ENCODE measurements at places on chromosomes 5 and 9.

GRCh38 chr5:19605846-19606407, 382.1 kb downstream of the CDH18 start:
- DNase-seq = no peak

DNA sequence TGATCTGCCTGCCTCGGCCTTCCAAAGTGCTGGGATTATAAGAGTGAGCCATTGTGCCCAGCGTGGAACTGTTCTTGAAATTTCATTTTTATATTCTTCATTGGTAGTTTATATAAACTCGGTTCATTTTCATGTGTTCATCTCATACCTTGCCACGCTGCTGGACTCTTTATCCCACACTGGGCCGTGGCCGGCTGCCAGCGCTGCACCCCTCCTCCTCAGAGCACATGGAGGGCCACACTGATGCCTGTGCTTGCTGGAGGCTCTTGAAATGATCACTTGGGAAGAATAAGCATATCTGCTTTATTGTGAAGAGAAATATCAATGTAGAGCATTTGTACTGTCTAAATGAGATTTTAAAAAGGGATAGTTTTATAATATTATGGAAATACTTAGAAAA, 69.5 kb downstream of the EHMT1 start:
- no peak for DNase-seq

GRCh38 chr9:70488793-70489105, 74.3 kb upstream of the KLF9 start:
- no peak for DNase-seq

DNA sequence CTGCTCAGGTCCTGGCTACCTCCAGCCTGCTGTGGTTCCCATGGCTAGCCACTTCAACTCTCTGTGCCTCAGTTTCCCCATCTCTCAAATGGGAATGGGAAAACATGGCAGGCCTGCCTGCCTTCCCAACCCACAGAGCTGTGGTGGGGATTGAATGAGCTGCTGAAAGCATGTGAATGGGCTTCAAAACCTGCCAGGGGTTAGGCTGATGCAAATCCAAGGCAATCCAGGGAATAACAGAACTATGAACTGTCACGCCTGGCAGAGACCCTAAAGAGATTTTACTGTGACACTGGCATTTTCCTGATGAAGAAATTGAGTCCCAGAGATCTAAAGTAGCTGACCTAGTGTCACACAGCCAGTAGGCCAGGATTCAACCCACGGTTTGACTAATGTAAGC, 29.9 kb upstream of the TCF7 start:
- no peak for DNase-seq

DNA sequence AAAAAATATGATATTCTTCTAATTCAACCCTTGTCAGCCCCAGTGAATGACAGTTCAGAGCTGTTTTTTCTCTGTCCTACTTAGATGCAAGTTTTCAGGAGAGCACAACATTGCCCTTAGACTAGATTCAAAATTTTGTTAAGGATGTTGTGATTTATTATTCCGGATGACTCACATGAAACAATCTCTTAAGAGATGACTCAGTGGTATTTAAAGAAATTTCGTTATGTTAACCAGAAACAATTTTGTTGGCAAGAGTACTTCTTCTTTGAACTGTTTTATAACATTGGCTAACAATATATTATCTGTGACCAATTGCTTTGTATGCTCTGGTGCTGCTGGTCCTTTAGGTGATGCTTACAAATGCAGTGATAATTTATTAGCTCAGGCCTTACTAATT, 132.0 kb downstream of the IZUMO3 start:
- DNase-seq = peak; percentile 2

DNA sequence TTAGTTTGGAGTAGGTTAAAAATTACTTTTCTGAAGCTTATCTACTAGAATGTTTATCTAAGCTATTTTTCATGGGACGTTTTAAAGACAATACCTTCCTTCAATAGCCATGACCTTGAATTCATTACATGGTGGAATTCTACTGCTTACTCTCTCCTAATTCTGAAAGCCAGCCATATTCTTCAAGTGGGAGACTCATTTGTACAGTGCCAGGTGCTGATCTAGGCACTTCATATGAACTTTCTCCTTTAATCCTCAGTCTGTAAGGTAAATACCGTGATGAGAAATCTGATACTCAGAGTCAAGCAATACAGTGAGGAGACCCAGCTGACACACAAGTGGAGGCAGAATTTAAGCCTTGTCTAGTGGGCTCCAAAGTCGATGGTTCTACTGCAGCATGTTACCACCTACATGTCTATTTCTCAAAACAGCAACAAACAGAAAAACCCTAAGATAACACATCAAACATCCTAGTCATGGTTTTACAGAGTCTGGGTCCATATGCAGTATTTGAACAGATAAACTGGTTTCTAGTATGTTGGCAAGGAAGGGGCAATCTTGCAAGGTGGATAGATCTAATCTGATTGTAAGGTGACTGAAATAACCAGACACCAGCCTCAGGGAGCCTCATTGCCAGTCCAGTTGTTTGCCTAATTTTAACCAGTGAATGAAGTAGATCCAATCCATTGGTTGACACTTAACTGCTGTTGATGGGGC, 243.7 kb downstream of the PIK3R1 start:
- DNase-seq = no peak

GRCh38 chr5:62093976-62094375, 212.0 kb upstream of the KIF2A start:
- peak; percentile 43 for DNase-seq
